ENCODE measurements at places on chromosomes 7 and 10. TPM values are rescaled to one million over a fixed set of nuclear protein-coding genes. Genes with fewer than 3 reads are reported as not detected.

EBLN1 gene
- not detected for polyA plus RNA-seq

RAB11FIP2 gene
- 14.4 TPM for polyA plus RNA-seq

SPDYE16 gene
- 0.23 TPM for polyA plus RNA-seq

HOXA1 gene
- polyA plus RNA-seq: 1.6 TPM

VWA2 gene
- 1.0 TPM for polyA plus RNA-seq

CALHM3 gene
- polyA plus RNA-seq: not detected

GRID2IP gene
- 0.13 TPM for polyA plus RNA-seq

AGMO gene
- polyA plus RNA-seq: 0.58 TPM

TMEM184A gene
- polyA plus RNA-seq: 6.7 TPM

MMRN2 gene
- 40.8 TPM for polyA plus RNA-seq

ADRA2A gene
- polyA plus RNA-seq: 15.0 TPM

PRR15 gene
- polyA plus RNA-seq: 4.8 TPM

CPA1 gene
- 0.71 TPM for polyA plus RNA-seq

CYP2C18 gene
- 0.04 TPM for polyA plus RNA-seq

GPR26 gene
- polyA plus RNA-seq: not detected

TRIM56 gene
- polyA plus RNA-seq: 15.4 TPM

SDK1 gene
- polyA plus RNA-seq: 9.8 TPM

PRXL2A gene
- 59.1 TPM for polyA plus RNA-seq

LHFPL3 gene
- polyA plus RNA-seq: not detected

STMP1 gene
- polyA plus RNA-seq: 34.2 TPM

ADCYAP1R1 gene
- 4.9 TPM for polyA plus RNA-seq

CLRN3 gene
- polyA plus RNA-seq: not detected

CYP2C19 gene
- 0.06 TPM for polyA plus RNA-seq

HTR7 gene
- 2.1 TPM for polyA plus RNA-seq

TRIM24 gene
- polyA plus RNA-seq: 9.8 TPM

CC2D2B gene
- polyA plus RNA-seq: 0.75 TPM

FBH1 gene
- 57.4 TPM for polyA plus RNA-seq

IDI2 gene
- polyA plus RNA-seq: not detected

ZNF365 gene
- 0.10 TPM for polyA plus RNA-seq

ARHGAP22 gene
- polyA plus RNA-seq: 2.3 TPM

HOXA7 gene
- 14.2 TPM for polyA plus RNA-seq

JMJD1C gene
- polyA plus RNA-seq: 27.8 TPM

GDF10 gene
- 1.8 TPM for polyA plus RNA-seq

KIAA1217 gene
- polyA plus RNA-seq: 6.2 TPM

NUTM2D gene
- 2.7 TPM for polyA plus RNA-seq

WDR86 gene
- polyA plus RNA-seq: 4.2 TPM

FAM25C gene
- polyA plus RNA-seq: not detected

NEUROD6 gene
- not detected for polyA plus RNA-seq

CDK6 gene
- polyA plus RNA-seq: 5.0 TPM

EXOC6 gene
- polyA plus RNA-seq: 12.8 TPM

NME8 gene
- polyA plus RNA-seq: not detected

PTF1A gene
- not detected for polyA plus RNA-seq

PTPN20 gene
- polyA plus RNA-seq: 1.3 TPM
